ENCODE measurements at places on chromosomes 13 and 19. TPM values are rescaled to one million over a fixed set of nuclear protein-coding genes. Genes with fewer than 3 reads are reported as not detected.
A peak's percentile ranks its signal among the peaks of the same experiment; 100 is the strongest.

ODAD3 gene
- 0.53 TPM for total RNA-seq

SMIM44 gene
- not detected for total RNA-seq

SELENOV gene
- total RNA-seq: not detected

- peaks cover 9% of the 10 kb centered on the region for H3K27me3 ChIP-seq
- DNase-seq: no peak
- no peak overlapping the region for H3K4me3 ChIP-seq
Measured at GRCh38 chr19:50663482-50663790, 14.2 kb downstream of the C19orf81 start.

DNA sequence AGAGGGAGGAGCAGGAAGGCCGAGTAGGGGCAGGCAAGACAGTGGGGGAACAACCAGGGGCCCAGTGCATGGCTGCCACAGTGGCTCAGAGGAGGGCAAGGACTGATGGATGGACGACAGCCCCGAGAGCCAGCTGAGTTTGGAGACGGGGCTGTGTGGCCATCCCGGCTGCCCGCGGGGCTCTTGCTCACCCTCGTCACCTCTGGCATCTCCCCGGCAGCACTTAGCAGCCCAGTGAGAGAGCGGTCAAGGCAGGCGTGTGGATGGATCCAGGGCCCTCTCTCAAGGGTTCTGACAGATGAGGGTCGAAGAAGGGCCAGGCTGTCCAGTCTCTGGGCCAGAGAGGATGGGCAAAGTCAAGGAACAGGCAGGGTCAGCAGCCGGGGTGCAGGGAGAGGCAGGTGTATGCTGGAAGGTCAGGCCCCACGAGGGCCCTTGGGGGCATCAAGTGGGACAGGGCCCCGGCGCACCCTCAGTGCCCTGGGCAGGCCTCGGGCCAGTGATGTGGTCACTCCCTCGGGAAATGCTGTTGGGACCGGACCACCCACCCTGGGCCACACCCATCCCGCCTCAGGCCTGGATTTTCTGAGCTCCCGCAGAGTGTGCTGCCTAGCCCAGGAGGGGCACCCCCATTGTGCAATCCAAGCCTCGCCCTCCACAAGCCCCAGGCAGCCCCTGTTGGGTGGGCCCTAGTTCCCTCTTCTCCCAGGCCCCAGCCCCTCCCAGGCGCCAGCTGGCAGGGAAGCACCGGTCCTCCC, 56.4 kb upstream of the TPM4 start:
- H3K27ac ChIP-seq: no peak overlapping the region
- no peaks in the 10 kb centered on the region for H3K4me1 ChIP-seq
- H3K27me3 ChIP-seq: no peaks in the 10 kb centered on the region
- no peak overlapping the region for H3K4me3 ChIP-seq
- DNase-seq: no peak

MAB21L1 gene
- total RNA-seq: 0.25 TPM

KIR3DL1 gene
- not detected for total RNA-seq

DNA sequence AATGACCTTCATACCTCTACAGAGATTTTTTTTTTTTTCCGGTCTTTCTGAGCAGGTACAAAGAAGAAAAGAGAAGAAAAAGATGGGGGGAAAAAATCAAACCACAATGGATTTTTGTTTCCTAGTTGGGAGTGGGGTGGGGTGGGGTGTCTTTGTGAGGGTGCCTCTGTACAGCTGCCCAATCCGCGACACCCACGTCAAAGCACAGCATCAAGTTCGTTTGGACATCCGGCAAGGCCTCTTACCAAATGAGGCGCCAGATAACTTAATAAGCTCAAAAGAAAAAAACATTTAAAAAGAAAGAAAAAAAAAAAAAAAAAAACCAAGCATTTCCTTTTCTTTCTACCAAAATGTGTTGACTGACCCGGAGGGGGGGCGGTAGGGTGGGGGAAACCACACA, 70.3 kb upstream of the NFIC start:
- DNase-seq: no peak
- H3K4me1 ChIP-seq: no peaks in the 10 kb centered on the region
- no peak overlapping the region for H3K4me3 ChIP-seq
- no peak overlapping the region for H3K27ac ChIP-seq
- H3K27me3 ChIP-seq: peaks cover 59% of the 10 kb centered on the region

PTPRH gene
- 2.0 TPM for total RNA-seq

ELSPBP1 gene
- not detected for total RNA-seq

GRCh38 chr13:78764665-78765064, 105.7 kb upstream of the OBI1 start:
- H3K27ac ChIP-seq: no peak overlapping the region
- DNase-seq: no peak
- H3K4me1 ChIP-seq: no peaks in the 10 kb centered on the region
- no peaks in the 10 kb centered on the region for H3K36me3 ChIP-seq
- H3K27me3 ChIP-seq: no peaks in the 10 kb centered on the region
- H3K4me3 ChIP-seq: no peak overlapping the region

GRCh38 chr19:5139583-5140325, 170.8 kb downstream of the KDM4B start:
- H3K27me3 ChIP-seq: no peaks in the 10 kb centered on the region
- DNase-seq: peak; percentile 7
- H3K36me3 ChIP-seq: peaks cover 8% of the 10 kb centered on the region
- no peak overlapping the region for H3K4me3 ChIP-seq

- no peak for DNase-seq
- H3K27me3 ChIP-seq: no peaks in the 10 kb centered on the region
- no peaks in the 10 kb centered on the region for H3K4me1 ChIP-seq
Measured at GRCh38 chr19:45066921-45067661, 9.2 kb downstream of the ZNF296 start.

ZNF541 gene
- total RNA-seq: 2.0 TPM

- H3K27me3 ChIP-seq: no peaks in the 10 kb centered on the region
- DNase-seq: no peak
- no peaks in the 10 kb centered on the region for H3K36me3 ChIP-seq
- H3K4me1 ChIP-seq: no peaks in the 10 kb centered on the region
- no peak overlapping the region for H3K27ac ChIP-seq
Measured at GRCh38 chr13:75685239-75685697, 49.1 kb downstream of the LMO7 start.

DNA sequence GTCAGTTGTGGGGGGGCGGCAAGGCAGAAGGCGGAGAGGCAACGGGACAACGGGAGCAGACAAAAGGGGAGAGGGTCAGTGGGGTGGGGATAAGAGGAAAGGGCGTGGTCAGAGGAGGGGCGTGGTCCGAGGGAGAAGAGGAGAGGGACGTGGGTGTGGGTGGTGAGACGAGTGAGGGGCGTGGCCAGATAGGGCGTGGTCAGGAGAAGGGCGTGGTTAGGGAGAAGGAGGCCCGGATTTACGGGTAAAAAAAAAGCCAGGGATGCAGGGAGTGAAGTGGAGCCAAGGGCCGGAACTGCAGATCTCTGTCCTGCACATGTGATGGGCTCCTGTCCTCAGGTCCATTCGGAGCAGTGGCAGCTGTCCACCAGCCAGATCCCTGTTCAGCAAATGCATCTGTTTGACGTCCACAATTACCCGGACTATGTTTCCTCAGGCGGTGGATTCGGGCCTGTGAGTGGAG, 21.5 kb downstream of the CPT1C start:
- no peaks in the 10 kb centered on the region for H3K27me3 ChIP-seq
- peak; percentile 63 for DNase-seq
- H3K36me3 ChIP-seq: peaks cover 4% of the 10 kb centered on the region
- no peak overlapping the region for H3K27ac ChIP-seq

LILRB5 gene
- total RNA-seq: 1.6 TPM

PROZ gene
- total RNA-seq: not detected

DNA sequence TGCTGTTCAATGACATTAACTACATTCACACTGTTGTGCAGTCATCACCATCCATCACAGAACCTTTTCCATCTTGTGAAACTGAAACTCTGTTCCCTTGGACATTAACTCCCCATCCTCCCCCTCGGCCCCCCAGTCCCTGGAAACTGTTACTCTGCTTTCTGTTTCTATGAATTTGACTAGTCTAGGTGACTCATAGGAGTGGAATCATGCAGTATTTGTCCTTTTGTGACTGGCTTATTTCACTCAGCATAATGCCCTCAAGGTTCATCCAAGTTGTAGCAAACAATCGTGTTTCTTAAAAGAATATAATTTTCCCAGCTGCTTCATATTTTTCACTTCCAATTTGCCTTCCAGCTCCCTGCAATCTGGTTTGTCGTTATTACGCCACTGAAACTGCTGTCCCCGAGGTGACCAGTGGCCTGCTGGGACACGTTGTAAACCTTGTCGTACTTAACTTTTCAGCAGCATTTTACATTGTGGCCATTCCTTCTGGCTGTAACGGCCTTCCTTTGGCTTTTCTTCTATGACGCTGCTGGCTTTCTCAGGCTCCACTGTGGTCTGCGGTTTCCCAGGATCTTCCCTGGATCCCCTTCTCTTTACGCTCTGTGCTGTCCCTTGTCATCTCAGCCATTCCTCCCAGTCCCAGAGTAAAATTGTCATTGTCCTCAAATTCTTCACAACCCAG, 74.0 kb downstream of the DHRS12 start:
- no peak for DNase-seq
- H3K36me3 ChIP-seq: peaks cover 39% of the 10 kb centered on the region
- H3K4me1 ChIP-seq: peaks cover 2% of the 10 kb centered on the region
- H3K27me3 ChIP-seq: no peaks in the 10 kb centered on the region
- H3K4me3 ChIP-seq: no peak overlapping the region

GRCh38 chr13:30572859-30573275, 44.9 kb upstream of the USPL1 start:
- peaks cover 14% of the 10 kb centered on the region for H3K4me1 ChIP-seq
- no peaks in the 10 kb centered on the region for H3K36me3 ChIP-seq
- H3K27ac ChIP-seq: peak overlapping the region; percentile 68
- no peak for DNase-seq
- no peaks in the 10 kb centered on the region for H3K27me3 ChIP-seq
- H3K4me3 ChIP-seq: peak overlapping the region; percentile 39

DNA sequence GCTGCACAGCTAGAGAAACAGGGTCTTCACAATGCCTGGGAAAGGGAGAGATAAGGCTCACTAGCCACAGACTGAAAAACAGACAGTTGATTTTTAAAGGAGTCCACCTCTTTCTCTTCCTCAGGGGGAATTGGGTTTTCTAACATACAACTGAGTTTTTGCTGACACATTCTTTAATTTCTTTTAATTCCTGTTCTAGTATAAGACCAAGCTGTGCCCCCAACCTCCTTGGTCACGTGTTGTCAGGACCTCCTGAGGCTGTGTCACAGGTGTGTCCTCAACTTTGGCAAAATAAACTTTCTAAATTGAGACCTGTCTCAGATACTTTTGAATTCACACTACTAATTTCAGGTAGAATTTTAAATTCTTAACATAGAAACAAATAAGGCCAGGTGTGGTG, 12.1 kb upstream of the ZNF492 start:
- no peak overlapping the region for H3K27ac ChIP-seq
- no peaks in the 10 kb centered on the region for H3K4me1 ChIP-seq
- H3K4me3 ChIP-seq: no peak overlapping the region
- H3K36me3 ChIP-seq: no peaks in the 10 kb centered on the region
- no peak for DNase-seq

DNA sequence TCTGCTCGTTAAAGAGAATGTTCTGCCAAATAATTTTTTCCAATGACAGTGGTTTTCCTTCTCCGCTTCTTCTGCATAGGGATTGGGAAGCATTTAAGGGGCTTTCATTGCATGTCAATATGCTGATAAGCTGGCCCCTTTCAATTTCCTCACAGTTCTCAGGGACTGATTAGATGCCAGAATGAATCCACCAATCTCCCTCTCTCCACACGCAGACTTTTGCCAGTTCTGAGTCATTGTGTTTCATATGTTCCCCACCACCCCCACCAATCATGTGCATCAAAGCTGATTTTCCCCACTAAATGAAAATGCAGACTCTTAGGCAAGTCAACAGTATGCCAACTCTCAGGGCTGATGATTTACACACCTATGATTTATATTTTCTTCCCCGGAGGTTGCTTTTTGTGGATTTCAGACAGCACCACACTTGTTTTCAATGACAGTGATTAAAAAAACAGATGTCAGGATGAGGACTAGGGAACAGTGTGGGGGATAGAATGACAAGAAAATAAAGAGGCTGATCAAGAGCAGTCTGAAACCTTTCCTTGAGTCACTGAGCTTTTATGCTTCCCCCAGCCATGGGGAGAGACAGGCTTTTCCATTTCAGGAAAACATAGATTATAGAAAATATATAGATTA, 47.9 kb upstream of the C13orf42 start:
- H3K4me1 ChIP-seq: peaks cover 10% of the 10 kb centered on the region
- H3K4me3 ChIP-seq: no peak overlapping the region
- H3K27me3 ChIP-seq: no peaks in the 10 kb centered on the region
- no peaks in the 10 kb centered on the region for H3K36me3 ChIP-seq
- no peak for DNase-seq

B3GNT3 gene
- not detected for total RNA-seq

DNA sequence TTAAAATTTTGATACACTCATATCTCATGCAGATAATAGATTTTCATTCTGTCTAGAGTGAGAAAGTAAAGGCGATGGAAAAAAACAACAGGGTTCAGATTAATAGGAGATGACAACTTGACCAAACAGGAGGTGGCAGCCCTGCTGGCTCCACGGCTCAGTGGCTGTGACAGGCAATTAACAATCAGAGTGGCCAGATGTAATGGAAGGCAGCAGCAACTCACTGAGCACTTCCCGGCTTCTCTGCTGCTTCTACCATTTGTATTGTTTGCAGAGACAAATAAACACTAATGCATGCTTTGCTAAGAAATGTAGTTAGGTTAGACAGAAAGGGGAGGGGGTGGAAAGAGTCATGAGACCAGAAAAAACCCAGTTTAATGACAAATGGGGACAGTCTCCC, 473.0 kb upstream of the SLC10A2 start:
- H3K4me1 ChIP-seq: no peaks in the 10 kb centered on the region
- no peaks in the 10 kb centered on the region for H3K36me3 ChIP-seq
- H3K27ac ChIP-seq: no peak overlapping the region
- H3K4me3 ChIP-seq: no peak overlapping the region

CEACAM19 gene
- 10.7 TPM for total RNA-seq

MISP gene
- total RNA-seq: not detected

DNA sequence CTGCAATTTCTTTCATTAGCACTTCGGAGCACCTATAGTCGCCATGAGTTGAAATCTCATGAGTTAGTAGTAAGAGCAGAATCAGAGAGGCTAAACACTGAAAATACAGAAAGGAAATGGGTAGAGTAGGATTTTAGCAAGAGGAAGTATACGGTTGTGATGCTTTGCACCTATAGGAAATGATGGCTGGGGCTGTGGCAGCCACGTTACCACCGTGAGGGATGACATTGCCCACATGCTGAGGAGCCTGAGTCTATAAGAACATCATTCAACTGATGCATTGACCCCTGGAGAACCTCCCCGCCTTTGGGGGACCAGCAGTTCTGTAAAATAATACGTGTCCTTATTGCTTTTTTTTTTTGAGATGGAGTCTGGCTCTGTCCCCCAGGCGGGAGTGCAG, 20.4 kb downstream of the FAM187B start:
- no peak for DNase-seq
- H3K36me3 ChIP-seq: no peaks in the 10 kb centered on the region
- no peaks in the 10 kb centered on the region for H3K27me3 ChIP-seq
- no peak overlapping the region for H3K4me3 ChIP-seq
- H3K4me1 ChIP-seq: peaks cover 60% of the 10 kb centered on the region
- no peak overlapping the region for H3K27ac ChIP-seq

DNA sequence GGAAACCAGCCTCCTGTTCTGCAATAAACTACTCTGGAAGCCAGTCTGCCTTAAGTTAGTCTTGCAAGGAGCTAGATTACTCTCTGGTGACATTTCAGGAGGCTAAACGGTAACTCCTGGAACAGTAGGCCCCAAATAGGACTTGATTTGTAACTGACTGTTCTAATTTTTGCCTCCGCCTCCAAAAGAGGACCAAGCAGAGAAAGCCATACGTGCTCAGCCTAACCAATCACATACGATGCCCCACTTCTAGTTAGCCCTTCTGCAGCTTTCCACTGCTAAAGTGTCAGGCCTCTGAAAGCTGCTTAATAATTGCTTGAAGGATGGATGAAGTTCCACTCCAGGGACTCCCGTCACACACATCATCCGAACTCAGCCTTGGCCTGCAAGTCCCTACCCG, 744 bp downstream of the ZNF805 start:
- DNase-seq: no peak
- H3K4me3 ChIP-seq: peak overlapping the region; percentile 88
- H3K27me3 ChIP-seq: no peaks in the 10 kb centered on the region
- H3K4me1 ChIP-seq: peaks cover 23% of the 10 kb centered on the region
- H3K36me3 ChIP-seq: peaks cover 29% of the 10 kb centered on the region

NLRP5 gene
- total RNA-seq: not detected

All from heart right ventricle (tissue), 16 donors.